Right forelimb (tissue), 1 donor: ENCODE measurements at places on chromosomes 2 and 18.

GRCh38 chr2:152497481-152498052 lies 162.6 kb downstream of the FMNL2 start:
- no peak for DNase-seq

DNA sequence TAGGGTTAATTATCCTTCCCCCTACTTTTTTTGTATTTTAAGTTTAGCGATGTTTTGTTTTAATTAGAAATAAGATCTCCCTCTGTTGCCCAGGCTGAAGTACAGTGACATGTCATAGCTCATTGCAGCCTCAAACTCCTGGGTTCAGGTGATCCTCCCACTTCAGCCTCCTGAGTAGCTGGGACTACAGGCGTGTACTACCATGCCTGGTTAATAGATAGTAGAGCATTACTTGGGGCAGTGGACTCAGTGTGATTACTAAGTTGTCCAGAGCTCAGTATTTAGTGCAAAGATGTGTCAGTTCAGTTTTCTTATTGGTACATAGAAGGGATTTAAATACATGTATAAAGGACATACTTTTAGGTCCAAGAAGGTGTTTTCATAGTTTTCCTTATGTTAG lies 9.5 kb upstream of the ADGRF3 start:
- no peak for DNase-seq

DNA sequence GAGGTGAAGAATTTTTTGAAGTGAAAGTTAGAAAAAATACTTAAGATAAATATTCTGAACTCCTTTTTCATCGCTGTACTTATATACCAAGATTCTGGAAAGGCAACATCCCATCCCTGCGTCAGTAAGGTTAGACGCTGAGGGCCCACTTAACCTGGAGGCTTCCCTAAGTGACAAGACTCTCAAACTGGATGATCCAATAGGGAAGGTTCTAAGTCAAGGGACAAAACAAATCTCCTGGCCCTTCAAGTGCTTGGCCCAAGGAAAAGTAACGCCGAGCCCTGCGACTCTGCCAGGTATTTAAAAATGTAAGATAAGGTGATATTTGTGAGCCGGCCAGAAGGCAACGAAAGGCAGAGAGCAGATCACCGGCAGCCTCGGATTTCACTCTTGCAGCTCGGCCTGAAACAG lies 1.3 kb downstream of the STK39 start:
- no peak for DNase-seq

- DNase-seq, result no peak
Observed at GRCh38 chr2:96396095-96396494, 60.5 kb downstream of the NCAPH start.

DNA sequence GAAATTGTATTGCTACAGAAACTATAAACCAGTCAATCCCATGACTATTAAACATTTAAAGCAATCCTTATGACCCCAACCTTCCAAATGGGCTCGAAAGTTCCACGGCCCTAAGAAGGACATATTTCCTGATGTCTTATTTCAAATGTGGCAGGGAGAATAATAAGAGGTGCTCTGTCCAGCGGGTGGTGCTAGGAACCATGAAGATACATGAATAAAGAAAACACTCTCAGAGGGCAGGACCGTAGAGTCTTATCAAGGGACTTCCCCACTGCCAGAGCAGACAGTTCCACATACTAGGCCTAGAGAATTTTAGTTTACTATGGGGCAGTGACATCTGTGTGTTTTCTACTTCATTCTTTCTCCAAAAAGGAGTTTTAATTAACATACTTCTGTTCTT lies 187.1 kb upstream of the PIK3C3 start:
- no peak for DNase-seq

DNA sequence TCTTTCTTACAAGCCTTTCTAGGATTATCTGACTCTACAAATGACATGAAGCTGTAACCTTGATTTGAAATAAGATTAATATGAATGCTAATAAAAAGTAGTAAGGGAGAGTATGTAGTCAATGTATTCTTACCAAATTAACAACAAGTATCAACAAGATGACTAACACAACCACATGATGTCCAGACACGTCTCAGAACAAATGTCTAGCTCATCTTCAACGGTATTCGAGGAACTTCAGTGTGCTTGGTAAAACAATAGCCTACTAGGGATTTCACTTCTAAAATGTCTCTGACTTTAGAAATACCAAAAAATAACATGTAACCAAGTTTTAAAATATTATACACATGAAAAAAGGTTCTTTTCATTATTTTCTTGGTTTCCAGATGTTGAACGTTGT lies 3.4 kb downstream of the HDLBP start:
- DNase-seq, result no peak

DNA sequence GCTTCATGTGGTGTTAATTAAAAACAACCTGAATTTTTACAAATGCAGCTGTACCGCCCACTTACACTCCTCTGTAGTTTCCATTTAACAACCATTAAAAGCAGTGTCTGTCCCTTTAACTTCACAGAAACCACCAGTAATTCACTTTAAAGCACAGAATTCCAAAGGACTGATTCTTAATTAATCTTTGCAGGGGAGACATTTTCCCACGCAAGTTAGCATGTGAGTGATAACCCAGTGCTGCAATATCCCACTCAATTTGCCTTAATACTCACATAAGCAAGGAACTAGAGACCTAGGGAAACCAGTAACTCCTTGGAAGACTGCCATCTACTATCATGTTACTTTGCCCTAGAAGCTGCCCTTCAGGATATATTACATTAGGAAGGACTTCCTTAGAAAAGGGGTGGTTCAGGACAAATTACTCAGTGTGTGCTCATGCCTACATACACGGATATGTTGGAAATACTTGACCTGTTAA lies 102.3 kb downstream of the OSR1 start:
- no peak for DNase-seq

GRCh38 chr2:30710461-30710860 lies 96.8 kb downstream of the CAPN13 start:
- no peak for DNase-seq
